Foreskin melanocyte (primary cell): ENCODE measurements at places on chromosomes 16 and 17.

- no peak for DNase-seq
Measured at GRCh38 chr17:38430822-38431221, 2.6 kb downstream of the ARHGAP23 start.

GRCh38 chr17:37191219-37191618 is 184.6 kb upstream of the C17orf78 start:
- no peak for DNase-seq

GRCh38 chr16:1453316-1453715 is 9.0 kb upstream of the CCDC154 start:
- no peak for DNase-seq

DNA sequence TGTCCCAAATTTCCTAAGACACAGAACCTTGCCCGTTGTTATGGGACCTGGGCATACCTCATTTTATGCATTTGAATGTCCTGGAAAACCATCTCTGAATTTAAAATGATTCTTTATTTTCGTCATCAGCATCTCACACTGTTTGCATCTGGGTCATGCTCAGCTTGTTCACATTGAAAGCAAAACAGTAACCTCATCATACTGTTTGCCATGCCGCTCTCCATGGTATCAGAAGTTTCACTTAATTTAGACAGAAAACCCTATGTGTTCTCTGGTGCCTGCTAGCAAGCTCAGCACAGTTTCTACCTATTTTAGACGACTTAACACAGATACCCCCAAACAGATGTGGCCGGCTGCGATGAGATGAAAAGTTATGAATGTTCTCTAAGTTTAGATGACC is 292.1 kb downstream of the SNX29 start:
- no peak for DNase-seq

GRCh38 chr16:63283721-63284120 is 1247.5 kb upstream of the CDH8 start:
- no peak for DNase-seq

- DNase-seq: no peak
Measured at GRCh38 chr17:19336938-19337711, 25.4 kb downstream of the B9D1 start.

GRCh38 chr16:68700831-68701230 is 36.3 kb upstream of the CDH1 start:
- no peak for DNase-seq

GRCh38 chr17:64498308-64499203 is 1.7 kb upstream of the POLG2 start:
- peak; percentile 68 for DNase-seq
